Activated T-cell treated with anti-CD3 and anti-CD28 coated beads, Interleukin-2, amount 50 U/mL, for 48 hours (primary cell): ENCODE measurements at places on chromosomes 13 and 19.

GRCh38 chr13:41905600-41906254 is 55.2 kb downstream of the VWA8 start:
- DNase-seq = no peak

DNA sequence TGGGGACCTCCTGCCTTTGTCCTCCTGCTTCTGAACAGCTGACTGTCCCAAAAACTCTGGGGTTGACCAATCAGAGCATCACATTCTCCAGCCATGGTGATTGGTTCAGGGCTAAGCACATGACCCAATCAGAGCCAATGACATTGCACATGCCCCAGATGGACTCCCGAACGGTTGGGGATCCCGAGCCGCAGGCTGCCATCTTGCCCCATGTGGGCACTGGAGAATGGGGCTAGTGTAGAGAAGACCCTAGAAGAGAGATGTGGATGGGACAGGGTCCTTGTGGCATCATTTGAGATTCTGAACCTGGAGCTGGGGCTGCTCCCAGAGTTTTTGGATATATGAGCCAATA is 31.3 kb upstream of the PEPD start:
- DNase-seq = no peak

GRCh38 chr13:50082426-50083281 is 67.4 kb downstream of the KCNRG start:
- DNase-seq = peak; percentile 85

GRCh38 chr13:32887617-32888016 is 128.6 kb upstream of the KL start:
- DNase-seq = no peak

GRCh38 chr19:3981736-3982681 is 3.3 kb downstream of the EEF2 start:
- peak; percentile 28 for DNase-seq

GRCh38 chr19:14023404-14024235 is 4.3 kb upstream of the RLN3 start:
- no peak for DNase-seq

DNA sequence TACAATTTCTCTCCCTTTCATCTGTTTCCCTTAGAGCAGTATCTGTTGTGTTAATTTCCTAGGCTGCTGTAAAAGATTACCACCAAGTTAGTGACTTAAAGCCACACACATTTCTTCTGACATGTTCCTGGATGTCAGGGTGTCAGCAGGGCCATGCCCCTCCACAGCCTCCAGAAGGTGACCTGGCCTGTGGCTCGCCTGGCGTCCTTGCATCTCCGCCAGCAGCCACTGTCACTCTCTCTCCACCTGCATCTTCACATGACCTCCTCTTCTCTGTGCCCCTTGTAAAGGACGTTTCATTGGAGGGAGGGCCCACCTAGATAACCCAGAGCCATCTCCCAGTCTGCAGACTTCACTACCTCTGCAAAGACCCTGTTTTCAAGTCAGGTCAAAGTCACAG is 61.3 kb downstream of the SLC7A9 start:
- DNase-seq = no peak

- DNase-seq = no peak
Observed at GRCh38 chr13:32254416-32254815, 60.7 kb downstream of the ZAR1L start.

DNA sequence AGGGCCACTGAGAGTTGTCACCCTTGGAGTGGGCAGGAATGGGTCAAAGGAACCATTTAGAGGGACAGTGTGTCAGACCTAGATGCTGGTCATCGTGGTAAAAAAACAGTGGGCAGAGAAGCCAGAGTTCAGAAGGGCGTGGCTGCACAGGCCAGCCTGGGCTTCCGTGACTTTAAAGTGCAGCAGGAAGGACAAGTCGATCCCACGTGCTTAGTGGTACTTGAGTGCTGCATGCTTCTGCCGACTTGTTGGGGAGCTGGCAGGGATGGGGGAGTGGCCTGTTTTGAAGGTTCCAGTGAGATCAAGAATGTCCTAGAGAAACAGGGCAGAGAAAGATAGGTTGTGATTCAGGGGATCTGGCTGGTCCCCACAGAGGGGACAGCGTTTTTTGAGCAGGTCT is 17.0 kb downstream of the LYL1 start:
- no peak for DNase-seq

- DNase-seq = no peak
Observed at GRCh38 chr13:30895773-30896172, 10.3 kb upstream of the MEDAG start.

GRCh38 chr19:32165750-32166149 is 179.7 kb upstream of the ZNF507 start:
- DNase-seq = no peak

DNA sequence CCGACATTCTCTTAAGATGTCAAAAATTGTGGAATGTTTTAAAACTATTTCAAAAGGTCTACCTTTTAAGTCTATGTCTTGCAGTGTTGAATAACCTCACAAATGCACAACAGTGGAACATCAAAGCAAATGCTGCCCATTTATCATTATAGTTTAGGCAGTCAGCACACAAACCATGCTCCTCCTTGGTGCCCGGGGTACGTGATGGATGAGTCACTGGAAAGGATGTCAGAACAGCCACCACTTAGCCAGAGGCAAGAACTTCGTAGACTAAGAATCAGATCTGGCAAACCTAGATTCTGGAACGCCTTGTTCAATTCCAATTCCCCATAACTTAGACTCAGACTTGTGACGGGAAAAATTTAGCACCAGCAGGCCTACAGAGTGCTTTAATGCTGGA is 343.6 kb downstream of the FGF9 start:
- DNase-seq = no peak

DNA sequence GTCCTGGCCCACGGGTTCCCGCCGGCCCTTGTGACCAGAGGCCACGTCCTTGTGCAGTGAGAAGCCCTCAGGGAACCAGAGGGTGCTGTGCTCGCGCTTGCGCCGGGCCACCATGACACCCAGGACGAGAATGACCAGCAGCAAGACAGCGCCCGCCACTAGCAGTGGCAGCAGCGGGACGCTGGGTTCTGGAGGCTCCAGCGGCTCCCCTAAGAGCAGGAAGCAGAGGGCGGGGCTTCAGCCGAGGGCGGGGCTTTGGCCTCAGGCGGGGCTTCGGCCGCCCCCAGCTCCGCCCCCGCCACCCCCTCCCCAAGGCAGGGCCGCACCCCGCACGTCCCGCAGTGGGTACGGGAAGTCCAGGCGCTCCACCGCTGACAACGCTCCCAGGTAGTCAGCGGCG is 30.4 kb downstream of the NOTCH3 start:
- DNase-seq = no peak

GRCh38 chr13:24288870-24289269 is 20.5 kb upstream of the C1QTNF9 start:
- DNase-seq = no peak

GRCh38 chr13:28492569-28493367 is 2.2 kb downstream of the FLT1 start:
- DNase-seq = peak; percentile 56

DNA sequence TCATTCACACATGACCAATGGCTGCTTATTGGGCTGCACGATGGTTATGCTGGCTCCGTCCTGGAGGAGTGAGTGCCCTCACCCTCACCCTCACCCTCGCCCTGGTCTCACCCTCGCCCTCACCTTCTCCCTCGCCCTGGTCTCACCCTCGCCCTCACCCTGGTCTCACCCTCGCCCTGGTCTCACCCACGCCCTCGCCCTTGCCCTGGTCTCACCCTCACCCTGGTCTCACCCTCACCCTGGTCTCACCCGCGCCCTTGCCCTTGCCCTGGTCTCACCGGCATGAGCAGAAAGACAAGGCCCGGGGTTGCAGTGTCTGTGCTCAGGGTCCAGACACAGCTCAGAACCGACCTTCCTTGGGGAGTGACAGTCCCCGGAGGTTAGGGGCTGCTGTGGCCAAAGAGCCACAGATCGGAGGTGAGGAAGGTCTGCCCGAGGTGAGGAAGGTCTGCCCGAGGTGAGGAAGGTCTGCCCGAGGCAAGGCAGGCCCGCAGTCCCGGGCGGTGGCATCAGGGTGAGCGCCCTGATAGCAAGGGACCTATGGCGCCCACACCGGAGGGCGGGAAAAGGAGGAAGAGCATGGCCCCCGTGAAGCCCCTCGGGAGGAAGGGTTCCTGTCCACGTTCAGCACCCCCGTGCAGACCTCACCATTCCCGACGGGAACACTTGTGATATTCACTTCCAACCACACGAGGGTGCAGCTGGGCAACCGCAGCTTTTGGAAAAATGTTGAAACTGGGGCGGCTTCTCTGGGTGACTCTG is 65.6 kb downstream of the MCF2L start:
- DNase-seq = no peak

DNA sequence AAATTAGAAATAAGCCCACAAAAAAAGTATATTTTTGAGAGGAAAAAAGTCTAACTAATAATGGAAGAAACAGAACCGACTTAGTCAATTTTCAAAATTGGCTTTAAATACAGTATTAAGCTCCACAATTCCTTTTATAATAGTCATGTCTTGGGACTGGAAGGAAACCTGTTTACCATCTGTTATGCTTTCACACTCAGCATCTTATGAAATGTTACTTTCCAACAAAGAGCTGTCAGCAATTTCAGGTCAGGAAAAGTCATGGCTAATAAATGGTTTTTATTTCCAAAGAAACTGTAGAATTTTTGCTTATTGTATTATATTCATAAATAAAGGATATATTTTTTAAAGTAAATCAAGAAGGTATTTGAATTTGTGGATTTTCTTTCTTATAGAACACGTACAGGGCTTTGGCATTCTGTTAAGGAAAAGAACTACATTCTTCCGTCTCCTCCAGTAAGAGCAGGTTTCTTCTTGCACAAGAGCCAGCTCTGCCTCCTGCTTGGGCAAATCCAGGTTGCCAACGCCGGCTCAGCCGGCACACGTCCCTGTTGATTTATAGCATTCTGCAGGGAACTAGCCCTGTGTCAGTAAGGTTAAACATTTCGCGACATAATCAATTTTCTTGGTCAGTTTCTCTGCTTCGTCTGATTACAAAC is 52.9 kb upstream of the GPR12 start:
- DNase-seq = no peak

- DNase-seq = no peak
Observed at GRCh38 chr13:50712456-50712855, 131.0 kb downstream of the DLEU7 start.
